ENCODE measurements at places on chromosomes 5 and 9.

DNA sequence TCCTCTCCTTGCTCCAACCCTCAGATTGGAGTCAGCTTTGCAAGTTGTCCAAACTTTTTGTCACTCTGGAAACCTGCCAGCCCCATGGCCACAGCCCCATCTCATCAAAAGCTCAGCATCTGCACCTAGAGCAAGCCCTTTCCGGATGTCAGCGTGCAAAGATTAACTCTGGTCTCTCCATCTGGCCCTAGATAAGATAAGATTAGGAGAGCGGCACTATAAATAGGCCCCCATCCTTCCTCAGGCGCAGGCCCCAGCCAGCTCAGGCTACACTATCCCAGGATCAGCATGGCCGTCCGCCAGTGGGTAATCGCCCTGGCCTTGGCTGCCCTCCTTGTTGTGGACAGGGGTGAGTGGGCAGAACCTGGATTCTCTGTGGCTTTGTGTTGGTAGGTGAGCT lies at the start of gene SPINK4:
Gene SPINK4 (plus strand): TSS at position 247 of the 400 bp plus-strand sequence. CDS start 42 bp downstream, at position 289.
- no peak for DNase-seq

- DNase-seq = no peak
Observed at GRCh38 chr5:72238712-72239445, 81.2 kb downstream of the MRPS27 start.

GRCh38 chr5:91928754-91929521 lies 545.8 kb upstream of the ARRDC3 start:
- DNase-seq = peak; percentile 82

DNA sequence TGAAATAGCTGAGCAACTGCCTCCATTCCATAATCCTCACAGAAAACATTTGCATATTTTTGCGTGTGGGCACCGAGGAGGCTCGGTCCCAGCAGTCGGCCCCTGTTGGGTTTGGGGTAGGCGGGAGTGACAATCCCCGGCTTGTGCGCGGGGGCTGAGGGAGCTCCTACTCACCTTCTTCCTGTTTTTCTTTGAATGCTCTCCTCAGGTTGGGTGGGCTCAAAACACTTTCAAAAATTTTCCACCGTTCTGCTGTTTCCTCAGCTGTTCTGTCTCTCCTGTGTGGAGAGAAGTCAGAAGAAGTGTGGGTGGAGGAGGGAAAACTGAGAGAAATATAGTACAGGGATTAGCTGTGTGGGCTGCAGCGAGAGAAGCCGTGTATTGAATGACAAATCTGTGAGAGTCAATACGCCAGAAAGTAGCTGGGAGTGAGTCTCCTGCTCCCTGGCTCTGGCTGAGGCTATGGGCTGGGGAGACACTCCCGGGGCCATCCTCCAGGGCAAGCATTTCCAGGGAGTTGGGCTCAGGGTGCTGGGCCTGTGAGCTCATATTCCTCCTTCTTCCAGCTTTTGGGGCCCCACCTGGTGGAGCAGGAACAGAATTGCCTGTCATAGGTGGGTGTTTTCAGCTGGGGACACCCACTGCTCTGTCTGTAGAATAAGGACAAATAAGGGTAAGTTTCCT lies 84.7 kb downstream of the CMYA5 start:
- DNase-seq = peak; percentile 23

- DNase-seq = no peak
Observed at GRCh38 chr9:4937446-4937845, 47.6 kb upstream of the JAK2 start.

- peak; percentile 3 for DNase-seq
Observed at GRCh38 chr5:139417214-139417613, 13.3 kb upstream of the SPATA24 start.

GRCh38 chr9:13388157-13388556 lies 108.7 kb upstream of the MPDZ start:
- DNase-seq = peak; percentile 41

DNA sequence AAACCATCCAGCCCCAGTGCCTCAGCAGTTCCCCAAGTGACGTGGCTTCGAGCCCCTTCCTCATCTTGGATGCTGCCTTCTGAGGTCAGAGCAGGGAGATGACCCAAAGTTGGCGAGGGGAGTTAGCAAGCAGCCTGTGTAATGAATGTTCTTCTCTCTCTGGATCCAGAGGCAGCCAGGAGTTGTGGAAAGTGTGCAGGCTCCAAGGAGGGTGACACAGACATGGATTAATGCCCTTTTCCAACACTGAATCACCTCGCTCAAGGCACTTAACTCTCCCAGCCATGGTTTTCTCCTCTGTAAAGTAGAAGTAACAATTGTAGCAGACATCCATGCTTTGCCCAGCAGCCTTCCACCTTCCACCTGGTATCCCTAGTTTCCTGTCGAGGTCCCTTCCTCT lies 64.6 kb upstream of the HAND1 start:
- DNase-seq = no peak

Measured in adipocyte (in vitro differentiated cells).